ENCODE measurements at places on chromosomes 13 and 19.

DNA sequence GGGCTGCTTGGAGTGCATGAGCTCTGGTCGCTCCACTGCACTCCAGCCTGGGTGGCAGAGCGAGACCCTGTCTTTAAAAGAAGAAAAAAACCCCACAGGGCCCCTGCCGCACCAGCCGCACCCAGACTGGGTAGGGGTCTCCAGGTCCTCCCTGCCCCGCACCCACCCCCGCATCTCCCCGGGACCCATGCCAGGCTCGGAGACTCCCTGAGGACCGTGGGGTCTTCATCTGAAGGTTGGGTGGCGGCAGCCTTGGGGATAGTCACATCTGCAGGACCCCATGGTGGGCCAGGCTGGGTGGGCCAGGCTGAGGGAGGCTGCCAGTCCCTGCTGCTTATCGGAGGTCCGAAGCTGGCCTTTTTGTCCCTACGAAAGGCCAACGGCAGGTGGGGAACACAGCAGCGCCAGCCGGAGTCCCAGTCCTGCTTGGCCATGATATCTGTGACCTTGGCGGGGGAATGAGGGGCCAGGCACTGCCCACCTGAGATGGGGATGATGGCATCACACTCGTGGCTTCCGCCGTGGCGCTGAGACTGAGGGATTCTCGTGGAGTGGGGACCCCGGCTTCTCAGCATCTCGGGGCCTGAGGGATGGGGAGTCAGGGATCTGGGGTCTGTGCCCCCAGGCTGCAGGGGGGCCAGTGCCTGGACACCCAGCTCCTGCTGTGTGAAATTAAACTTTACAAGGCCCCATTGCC is 11.1 kb downstream of the EFNA2 start:
- DNase-seq = no peak

DNA sequence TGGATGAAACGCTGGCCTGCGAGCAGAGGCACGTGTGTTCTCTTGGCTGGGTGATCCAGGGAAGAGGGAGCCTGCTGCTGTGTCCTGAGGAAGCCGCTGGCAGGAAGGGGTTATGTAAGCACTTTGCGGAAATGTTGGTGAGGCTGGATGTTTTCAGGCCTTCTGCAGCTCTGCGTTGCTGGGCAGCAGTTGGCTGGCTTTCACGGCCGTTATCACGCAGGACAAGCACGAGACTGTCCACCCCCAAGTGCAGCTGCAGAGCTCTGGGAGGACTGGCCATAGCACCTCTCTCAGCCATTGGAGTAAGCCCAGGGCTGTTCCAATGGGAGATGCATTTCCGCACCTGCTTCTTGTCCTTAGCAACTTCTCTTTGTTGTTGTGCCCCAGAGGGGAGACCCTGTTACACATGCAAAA is 146.9 kb upstream of the SOX21 start:
- no peak for DNase-seq

- DNase-seq = no peak
These were observed 209.5 kb downstream of the ABCC4 start for GRCh38 chr13:95091755-95092154.

GRCh38 chr13:114134111-114134943 is 1.9 kb upstream of the RASA3 start:
- no peak for DNase-seq

GRCh38 chr19:50912727-50913716 is 1.8 kb upstream of the KLK4 start:
- no peak for DNase-seq

- DNase-seq = no peak
These were observed 273.2 kb downstream of the MYO16 start for GRCh38 chr13:108902405-108903155.

- no peak for DNase-seq
These were observed 68.3 kb downstream of the DNAJC3 start for GRCh38 chr13:95745289-95745688.

DNA sequence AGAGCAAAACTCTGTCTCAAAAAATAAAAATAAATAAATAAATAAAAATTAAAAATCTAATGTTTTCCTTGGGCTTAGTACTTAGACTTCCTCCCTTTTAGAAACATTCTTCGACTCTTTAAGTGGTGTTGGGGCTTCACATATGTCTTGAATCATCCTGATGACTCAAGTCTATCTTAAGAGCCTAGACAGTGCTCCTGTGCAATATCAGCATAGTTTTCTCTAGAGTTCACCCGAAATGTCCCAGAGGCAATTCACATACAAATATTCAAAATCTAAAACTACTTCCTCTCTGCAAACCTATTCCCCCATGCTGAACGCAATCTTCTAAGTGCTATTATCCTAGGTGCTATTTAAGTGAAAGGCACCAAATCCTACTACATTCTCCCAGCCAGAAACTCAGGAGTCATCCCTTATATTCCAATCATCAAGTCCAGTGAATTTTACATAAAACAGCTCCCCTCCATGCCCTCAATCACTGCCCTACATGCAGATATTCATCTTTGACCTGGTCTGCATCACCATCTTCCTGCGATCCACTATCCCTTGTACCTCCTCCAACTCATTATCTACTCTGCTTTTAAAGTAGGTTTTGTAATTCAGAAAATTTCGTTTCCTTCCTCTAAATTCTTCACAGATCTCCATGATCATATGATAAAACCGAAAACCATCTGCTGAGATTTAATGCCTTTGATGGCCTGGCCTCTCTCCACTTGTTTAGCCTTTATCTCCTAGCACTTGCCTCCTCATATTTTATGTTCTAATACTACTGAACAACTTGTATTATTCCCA is 102.7 kb downstream of the ELF1 start:
- DNase-seq = no peak

- DNase-seq = no peak
These were observed 48.7 kb upstream of the GPR183 start for GRCh38 chr13:99356012-99356261.

DNA sequence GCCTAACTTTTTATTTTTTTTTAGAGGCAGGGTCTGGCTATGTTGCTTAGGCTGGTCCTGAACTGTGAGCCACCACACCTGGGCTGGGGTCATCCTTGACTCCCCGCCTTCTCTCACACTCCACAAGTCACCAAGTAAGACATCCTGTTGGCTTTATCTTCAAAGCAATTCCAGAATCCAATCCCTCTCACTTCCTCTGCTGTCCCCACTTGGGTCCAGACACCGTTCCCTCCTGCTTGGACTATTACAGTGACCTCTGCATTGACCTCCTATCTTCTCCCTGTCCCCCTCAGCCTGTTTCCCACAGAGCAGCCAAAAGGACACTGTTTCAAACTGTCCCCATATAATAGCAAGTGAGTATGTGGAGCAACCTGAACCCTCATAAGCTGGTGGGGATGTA is 4.7 kb upstream of the GNG8 start:
- no peak for DNase-seq

DNA sequence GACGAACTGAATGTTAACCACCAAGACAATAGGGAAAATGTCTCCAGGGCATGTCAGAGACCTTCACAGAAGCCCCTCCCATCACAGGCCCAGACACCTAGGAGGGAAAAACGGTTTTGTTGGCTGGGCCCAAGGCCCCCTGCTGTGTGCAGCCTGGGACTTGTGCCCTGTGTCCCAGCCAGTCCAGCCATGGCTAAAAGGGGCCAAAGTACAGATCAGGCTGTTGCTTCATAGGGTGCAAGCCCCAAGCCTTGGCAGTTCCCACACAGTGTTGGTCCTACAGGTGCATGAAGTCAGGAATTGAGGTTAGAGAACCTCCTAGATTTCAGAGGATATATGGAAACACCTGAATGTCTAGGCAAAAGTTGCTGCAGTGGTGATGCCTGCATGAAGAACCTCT is 428.7 kb downstream of the SUCLA2 start:
- no peak for DNase-seq

DNA sequence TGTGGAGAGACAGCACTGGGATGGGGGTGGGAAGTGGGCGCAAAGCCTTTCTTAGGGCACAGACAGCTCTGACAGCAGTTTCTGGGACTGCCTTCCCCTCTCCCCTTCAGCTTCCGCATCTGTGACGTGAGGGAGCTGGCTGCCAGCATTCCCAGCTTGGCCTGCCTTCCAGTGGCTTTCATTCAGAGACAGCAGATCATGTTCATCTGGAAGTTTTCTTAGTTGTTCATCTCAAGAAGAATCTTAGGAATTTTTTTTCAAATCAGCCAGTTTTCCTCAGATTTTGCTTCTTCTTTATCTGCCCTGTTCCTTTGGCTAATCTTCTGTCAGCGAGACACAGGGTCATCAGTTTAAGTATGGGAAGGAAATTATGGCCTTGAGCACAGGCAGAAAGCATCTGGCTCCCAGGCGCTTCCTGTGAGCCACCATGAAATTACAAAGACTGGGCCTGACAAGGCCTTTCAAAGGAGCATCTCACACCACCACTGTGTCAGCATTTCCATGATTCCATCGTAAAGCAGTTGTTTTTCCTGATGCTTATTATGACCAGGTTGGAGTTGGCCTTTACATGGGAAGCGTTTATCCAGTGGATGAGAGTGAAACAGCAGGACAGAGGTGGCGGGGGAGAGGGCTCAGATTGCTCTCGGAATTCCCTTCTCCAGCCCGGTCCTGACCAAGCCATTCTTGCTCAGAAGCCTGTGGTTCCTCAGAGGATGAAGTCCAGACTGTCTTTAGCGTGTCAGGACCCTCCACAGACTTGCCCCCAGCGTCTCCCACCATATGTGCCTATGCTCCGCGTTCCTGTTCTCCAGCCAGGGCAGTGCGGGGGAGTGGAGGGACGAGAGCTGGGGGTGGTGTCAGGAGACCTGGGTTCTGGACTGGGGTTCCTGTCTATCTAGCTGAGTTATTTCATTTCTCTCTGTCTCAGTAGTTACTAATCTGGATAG is 43.6 kb downstream of the ARHGAP35 start:
- peak; percentile 44 for DNase-seq

- no peak for DNase-seq
These were observed 272.6 kb upstream of the KLHL1 start for GRCh38 chr13:70380809-70381208.

DNA sequence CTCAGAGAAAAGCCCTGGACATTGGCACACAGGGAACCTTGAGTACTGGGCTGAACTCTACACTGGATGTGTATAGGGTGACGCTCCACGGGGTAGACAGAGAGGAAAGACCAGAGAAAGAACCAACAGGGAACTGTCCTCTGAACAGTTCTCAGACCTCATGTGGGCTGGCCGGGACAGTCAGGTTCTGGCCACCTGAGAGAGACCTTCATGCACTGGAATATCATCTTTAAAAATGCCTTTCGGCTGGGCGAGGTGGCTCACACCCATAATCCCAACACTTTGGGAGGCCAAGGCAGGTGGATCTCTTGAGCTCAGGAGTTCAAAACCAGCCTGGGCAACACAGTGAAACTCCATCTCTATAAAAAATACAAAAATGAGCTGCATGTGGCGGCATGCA is 143.8 kb upstream of the GJB6 start:
- DNase-seq = no peak

- no peak for DNase-seq
These were observed 44.2 kb downstream of the PCDH8 start for GRCh38 chr13:52804202-52804641.

- no peak for DNase-seq
These were observed 304.7 kb downstream of the POU4F1 start for GRCh38 chr13:78298657-78299056.

DNA sequence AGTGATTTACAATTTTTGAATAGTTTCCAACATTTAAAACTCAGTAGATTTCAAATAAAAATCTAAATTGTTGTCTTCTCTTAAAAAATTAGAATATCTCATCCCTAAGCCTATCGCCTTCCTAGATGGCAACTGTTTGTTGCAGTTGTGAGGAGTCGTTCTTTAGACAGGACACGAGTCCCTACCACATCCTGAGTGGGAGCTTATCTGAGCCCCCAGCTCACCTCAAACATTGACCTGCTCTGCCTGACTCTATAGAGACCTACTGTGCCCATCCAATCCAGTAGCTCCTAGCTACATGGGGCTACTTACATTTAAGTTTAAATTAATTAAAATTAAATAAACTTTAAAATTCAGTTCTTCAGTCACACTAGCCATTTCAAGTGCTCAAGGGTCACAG is 434.7 kb downstream of the FOXO1 start:
- no peak for DNase-seq

GRCh38 chr13:34762312-34762711 is 179.8 kb upstream of the NBEA start:
- DNase-seq = no peak

DNA sequence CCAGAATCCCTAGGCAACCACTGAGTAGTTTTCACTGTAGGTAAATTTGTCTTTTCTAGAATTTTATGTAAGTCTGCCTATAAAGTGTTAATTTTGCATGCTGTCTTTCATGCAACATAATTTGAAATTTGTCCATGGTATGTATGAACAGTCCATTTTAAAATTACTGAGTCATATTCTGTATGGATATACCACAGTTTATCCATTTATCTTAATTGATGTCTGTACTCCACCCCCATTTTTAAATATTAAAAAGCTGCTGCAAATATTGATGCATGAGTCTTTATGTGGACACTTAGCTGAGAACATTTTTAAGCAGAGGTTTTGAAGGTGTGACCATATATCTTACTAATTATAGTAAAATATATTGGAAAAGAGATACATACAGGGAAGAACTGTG is 9.0 kb downstream of the ZNF134 start:
- DNase-seq = no peak

GRCh38 chr19:18204394-18205199 is 755 bp upstream of the RAB3A start:
- DNase-seq = no peak

DNA sequence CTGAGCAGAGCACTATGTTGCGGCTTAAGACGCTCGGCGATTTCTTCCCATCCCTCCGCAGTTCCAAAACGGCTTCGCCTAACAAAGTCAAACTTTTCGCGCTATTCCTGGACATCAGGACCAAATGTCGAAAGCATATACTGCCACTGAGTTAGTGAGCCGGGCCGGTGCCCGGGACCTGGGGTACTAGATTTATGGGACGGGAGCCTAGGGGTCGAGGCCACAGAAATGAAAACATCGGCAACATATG is 699 bp downstream of the RCBTB2 start:
- peak; percentile 17 for DNase-seq

DNA sequence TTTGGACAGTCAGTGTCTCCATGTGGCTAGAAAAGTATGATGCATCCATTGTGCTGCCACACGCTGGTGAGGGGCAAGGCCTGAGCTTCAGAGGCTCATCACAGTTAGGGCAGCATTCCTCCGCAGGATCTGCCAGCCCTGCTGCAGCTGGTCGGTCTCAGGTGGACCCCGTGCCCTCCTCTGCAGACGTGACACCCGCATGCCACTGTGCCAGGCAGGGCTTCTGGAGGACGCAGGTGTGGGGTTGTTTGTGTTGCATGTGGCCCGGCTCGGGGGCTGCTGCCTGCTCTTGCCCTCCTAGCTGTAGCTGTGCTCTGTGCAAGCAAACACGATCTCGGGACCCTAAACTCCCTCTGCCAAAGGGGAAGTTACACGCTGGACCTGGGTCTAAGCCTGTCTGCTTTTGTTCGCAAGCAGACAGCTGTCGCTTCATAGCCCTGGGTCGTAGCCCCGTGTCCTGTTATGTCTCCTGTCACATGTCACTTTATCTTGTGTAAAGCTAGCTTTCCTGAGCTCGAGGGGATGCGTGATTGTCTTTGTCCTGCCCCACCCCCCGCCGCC is 45.3 kb downstream of the SLC7A9 start:
- no peak for DNase-seq
